ENCODE measurements at places on chromosomes 7 and 10.

- no peak for DNase-seq
These were observed 400.3 kb upstream of the PRKCQ start for GRCh38 chr10:6980353-6980752.

- DNase-seq: no peak
These were observed 247.9 kb downstream of the BAMBI start for GRCh38 chr10:28925121-28925663.

- DNase-seq: no peak
These were observed 22.2 kb downstream of the FZD1 start for GRCh38 chr7:91286432-91286831.

DNA sequence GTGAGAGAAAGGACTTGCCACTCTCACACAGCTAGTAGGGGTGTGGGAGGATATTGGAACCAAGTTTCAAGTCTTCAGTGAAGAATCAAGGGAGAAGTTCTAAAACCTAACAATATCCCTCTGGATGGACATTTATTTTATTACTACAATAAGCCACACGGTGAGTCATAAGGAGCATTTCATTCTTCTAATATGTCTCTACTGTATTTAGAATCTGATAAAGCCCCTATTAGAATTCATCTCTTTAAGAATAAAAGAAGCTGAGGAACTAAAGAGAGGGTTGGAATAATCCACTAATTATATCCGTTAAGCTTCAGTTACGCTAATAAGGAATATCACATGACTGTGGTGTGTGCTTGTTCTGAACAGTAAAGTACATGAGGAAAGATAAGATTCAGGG lies 40.9 kb upstream of the ATRNL1 start:
- DNase-seq: no peak

- DNase-seq: no peak
These were observed 112.3 kb downstream of the PLXNA4 start for GRCh38 chr7:132463922-132464321.

GRCh38 chr10:36050763-36051499 lies 408.8 kb upstream of the FZD8 start:
- DNase-seq: no peak

- no peak for DNase-seq
These were observed 27.8 kb upstream of the TMEM178B start for GRCh38 chr7:141045842-141046620.

DNA sequence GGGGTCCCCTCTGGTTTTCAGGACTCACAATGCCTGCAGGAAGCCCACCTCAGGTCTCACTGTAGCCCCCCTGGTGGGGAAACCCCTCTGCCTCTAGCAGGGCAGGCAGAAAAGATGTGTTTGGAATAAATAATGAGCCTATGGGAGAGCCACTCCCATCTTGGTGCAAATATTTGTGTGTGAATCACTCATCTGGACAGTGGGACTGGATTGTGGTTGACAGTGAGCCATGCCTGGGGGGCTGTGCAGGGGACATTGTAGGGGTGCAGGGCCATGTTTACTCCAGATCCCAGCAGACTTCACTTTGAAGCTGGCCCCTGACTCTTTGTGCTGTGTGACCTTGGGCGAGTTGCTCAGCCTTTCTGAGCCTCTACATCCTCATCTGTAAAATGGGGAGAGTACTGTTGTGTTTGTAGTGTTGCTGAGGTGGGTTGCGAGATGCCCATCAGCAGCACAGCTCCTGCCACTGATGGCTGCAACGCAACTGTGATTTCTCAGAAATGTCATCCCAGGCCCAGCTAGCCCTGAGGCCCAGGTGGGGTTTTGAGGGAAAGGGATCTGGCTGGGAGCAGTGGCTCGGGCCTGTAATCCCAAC lies 20.7 kb downstream of the GTF2IRD1 start:
- no peak for DNase-seq

DNA sequence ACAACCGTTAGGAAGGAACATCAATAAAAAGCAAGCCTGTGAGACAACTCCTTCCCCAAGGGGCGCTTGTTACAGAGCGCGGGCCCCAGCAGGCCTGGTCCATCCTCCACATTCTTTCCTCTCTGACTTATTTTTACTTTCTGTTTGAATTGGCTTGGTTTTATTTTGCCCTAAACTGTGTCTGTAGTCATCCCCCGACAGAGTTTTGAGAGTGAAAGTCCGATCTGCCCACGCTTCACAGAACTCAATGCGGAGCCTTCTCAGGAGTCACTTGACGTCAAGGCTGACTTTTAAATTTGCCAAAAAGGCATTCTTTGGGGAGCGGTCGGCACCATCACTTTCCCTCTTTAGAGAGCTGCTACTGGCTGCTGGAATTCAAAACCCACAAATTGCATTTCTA lies 150.1 kb upstream of the KLF6 start:
- peak; percentile 67 for DNase-seq

- no peak for DNase-seq
These were observed 653.2 kb downstream of the PARD3 start for GRCh38 chr10:34161777-34162370.

DNA sequence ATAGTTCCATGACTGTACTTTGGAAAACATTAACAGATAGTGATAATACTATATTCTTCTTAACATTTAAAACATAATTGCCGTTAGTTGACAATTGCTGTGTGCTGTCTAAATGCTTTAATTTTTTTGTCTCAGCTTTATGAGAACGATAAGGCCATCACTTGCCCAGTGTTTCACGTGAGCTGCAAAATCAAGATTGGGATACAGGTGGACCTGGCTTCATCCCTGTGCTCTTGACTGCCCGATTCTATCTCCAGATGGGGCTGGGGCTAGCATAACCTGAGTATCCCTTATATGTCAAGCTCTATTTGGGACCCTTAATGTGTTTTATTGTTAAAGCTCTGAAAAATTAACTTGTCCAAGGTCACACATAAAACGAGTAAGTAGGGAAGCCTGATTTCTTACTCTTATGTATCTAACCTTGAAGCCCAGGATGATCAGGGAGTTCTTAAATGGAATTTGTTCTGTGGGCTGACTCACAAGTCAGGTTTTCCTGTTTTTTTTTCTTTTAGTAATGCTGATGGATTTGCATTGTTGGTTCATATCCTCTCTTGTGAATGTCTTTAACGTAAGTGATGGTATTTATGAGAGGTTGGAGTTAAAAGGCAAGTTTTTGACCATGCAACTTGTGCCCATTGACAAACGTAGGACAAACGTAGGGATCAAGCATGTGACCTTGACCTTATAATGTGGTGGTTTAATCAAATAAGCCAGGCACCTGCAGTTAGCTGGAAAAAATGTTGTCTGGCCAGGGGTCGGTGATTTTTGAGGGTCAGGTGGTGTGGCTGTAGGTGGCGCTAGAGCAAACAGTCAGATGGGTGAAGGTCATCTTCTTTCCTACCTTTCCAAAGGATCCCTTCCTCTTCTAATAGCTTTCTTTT lies 3.6 kb downstream of the PRKAR2B start:
- DNase-seq: no peak

DNA sequence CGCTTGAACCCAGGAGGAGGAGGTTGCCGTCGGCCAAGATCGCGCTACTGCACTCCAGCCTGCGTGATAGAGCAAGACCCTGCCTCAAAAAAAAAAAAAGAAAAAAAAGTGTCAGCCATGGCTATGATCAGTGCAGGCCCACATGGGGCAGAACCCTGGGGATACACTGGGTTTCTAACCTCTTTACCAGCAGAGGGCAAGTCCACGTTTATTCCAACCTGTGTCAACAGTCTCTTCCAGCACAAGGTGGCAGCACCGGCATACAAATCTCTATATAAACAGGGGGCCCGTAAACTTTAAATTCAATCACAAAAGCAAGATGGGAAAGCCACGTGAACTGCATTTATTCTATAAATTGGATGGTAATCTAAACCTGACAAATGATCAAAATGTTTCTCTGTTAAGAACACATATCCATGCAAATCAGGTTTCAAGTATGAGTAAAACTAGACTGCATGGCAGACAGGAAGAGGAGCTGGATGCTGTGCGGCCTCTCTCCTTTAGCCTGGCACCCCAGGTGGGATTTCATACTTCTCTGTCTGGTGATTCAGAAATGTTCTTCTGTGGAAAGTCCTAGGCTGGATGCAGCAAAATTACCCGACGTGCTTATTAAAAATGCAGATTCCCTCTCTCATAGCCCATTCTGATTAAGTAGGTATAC lies 60.0 kb upstream of the STEAP1B start:
- no peak for DNase-seq

GRCh38 chr7:95434557-95435421 lies at the start of gene PON2:
TSS of gene PON2 (minus strand) at chr7:95435028. CDS start at chr7:95434951, 77 bp downstream.
- DNase-seq: peak; percentile 3

DNA sequence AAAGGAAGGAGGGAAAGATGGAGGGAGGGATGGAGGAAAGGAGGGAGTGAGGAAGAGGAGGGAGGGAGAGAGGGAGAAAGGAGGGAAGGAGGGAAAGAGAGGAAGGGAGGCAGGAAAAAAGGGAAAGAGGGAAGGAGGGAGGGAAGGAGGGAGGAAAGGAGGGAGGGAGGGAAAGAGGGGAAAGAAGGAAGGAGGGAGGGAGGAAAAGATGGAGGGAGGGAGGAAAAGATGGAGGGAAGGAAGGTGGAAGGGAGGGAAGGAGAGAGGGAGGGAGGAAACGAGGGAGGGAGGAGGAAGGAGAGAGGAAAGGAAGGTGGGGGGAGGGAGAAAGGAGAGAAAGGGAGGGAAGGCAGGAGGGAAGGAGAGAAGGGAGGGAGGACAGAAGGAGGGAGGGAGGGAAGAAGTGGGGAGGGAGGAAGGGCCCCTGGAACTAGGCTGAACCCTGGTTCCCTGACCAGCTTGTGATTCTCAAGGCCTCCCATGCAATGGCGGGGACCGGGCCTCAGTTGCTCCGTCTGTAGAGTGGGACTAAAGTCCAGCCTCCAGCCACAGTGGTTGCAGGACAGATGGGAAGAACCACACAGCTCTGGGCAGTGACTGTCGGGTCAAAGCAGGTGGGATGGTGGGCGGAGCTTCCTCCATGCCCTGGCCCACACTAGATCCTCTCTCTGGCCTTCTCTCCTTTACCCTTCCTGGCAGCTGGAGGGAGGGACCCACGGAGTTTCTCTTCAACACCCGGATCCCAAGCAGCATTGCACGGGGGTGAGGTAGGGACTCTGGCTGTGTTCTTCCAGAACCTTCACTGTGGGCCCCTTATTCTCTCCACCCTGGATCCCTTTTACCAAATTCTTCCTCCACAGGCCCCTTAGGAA lies 4.3 kb upstream of the TTYH3 start:
- DNase-seq: no peak

Data from stimulated activated CD8-positive, alpha-beta memory T cell treated with anti-CD3 and anti-CD28 coated beads, Interleukin-15, amount 100 ng/mL, for 4 hours (primary cell).